Glomerular endothelial cell (primary cell): ENCODE measurements at places on chromosomes 13 and 19. TPM values are rescaled to one million over a fixed set of nuclear protein-coding genes. Genes with fewer than 3 reads are reported as not detected.

DNA sequence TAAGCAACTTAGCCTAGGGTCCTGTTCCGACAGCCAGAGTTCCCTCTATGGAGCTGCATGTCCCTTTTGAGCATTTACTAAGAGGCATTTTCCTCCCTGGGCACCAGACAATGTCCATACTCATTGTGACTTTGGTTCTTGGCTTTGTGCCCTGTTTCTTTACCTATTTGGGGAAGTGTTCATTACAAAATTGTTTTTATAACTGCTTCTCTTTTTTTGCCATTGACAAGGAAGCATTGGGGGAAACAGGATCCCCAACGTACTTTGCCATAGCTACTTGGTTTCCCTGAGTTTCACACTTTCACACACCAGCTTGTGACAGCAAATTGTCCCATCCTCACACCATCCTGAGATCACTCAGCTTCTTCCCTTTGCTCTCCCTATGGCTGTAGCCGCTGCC is 81.1 kb upstream of the SIAH3 start:
- no peak for DNase-seq

- DNase-seq, result no peak
Observed at GRCh38 chr19:20103091-20103740, 25.4 kb downstream of the ZNF90 start.

DNA sequence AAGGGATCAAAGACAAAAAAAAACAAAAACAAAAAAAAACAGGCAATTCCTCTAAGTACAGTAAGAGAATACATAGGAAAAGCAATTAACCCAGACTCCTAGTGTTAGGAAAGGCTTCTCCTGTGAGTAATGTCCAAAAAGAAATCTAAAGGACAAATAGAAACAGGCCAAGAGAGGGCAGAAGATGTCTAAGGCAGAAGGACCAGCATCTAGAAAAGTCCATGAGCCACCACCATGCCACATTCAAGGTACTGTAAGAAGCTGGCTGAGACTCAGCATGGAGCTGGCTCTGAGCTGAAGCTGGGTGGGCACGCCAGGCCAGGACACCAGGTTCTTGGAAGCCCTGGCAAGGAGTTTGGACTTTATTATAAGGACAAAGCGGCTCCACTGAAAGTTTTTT is 118.1 kb upstream of the FRY start:
- no peak for DNase-seq

DNA sequence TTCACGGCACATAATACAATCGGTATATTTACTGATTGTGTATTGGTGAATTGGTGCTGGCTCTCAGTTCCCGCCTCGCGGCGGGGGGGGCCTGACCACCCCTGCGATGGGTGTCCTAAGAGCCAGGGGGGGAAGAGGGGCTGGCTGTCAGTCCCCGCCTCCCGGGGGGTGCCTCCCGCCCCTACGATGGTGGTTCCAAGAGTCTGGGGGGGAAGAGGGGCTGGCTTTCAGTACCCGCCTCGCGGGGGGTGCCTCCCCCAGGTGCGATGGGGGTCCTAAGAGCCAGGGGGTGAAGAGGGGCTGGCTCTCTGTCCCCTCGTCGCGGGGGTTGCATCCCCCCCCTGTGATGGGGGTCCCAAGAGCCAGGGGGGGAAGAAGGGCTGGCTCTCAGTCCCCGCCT is 2321.8 kb upstream of the PCDH20 start:
- DNase-seq, result no peak

- DNase-seq, result no peak
Observed at GRCh38 chr19:6384381-6384780, 8.6 kb downstream of the GTF2F1 start.

CLEC4M gene
- 0.19 and 0.64 TPM in 2 replicates for total RNA-seq
